ENCODE measurements at places on chromosomes 3 and 15.
A peak's percentile ranks its signal among the peaks of the same experiment; 100 is the strongest.

DNA sequence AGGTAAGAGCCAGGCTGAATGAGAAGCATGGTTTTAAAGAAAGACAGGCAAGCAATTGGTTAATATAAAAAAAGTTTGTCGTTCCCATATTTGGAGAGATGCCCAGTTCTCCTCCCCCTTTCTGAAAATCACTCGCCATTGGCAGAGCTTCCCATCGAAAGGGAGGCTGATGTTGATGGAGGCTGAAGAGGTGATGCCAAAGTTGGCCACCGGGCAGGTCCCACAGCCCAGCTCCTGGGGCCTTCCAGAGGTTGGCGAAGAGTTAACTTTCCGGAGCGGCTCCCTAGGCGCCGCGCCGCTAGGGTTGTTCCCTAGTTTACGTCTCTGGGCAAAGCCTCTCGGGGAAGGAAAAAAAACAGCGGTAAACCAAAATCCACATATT is 793 bp downstream of the PCOLCE2 start:
- no peaks in the 10 kb centered on the region for H3K36me3 ChIP-seq
- H3K4me3 ChIP-seq = no peak overlapping the region
- H3K27me3 ChIP-seq = peaks cover 26% of the 10 kb centered on the region

- no peaks in the 10 kb centered on the region for H3K36me3 ChIP-seq
- no peak overlapping the region for H3K4me3 ChIP-seq
- peak; percentile 61 for DNase-seq
- no peaks in the 10 kb centered on the region for H3K27me3 ChIP-seq
These were observed 45.1 kb downstream of the COLQ start for GRCh38 chr3:15476378-15476777.

DNA sequence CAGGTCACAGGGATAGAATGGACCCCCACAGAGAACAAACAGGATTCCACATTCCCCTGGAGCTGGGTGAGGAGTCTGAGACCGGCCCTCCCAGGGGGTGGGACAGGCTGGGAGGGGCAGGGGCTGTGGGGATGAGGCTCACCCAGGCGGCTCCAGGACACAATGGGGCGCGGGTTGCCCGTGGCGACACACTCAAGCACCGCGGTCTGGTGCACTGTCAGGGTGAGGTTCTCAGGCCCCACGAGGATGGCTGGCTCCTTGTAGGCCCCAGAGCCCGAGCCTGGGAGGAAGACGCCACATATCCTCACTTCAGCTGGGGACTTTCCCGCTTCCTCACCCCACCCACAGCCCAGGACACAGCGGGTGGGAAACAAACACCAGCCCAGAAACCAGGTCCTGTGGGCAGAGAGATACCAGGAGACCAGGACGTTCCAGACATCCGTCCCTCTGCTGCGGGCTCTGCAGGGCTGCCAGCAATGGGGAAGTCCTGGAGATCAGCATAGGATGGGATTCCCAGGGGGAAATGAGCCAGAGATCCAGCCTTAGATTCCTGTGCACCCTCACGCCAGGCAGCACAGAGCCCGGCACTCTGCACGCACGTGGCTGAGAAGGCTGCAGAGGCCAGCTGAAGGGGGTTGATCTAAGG is 30.2 kb downstream of the RNU5B-1 start:
- H3K36me3 ChIP-seq = no peaks in the 10 kb centered on the region
- DNase-seq = no peak
- no peak overlapping the region for H3K4me3 ChIP-seq
- H3K27ac ChIP-seq = no peak overlapping the region

GRCh38 chr3:77303955-77304699 is 264.2 kb downstream of the ROBO2 start:
- H3K36me3 ChIP-seq = no peaks in the 10 kb centered on the region
- DNase-seq = no peak
- no peak overlapping the region for H3K4me3 ChIP-seq
- no peaks in the 10 kb centered on the region for H3K27me3 ChIP-seq
- H3K4me1 ChIP-seq = no peaks in the 10 kb centered on the region

Data from IMR-90 (cell line).